ENCODE measurements at places on chromosomes 1 and 21.
A peak's percentile ranks its signal among the peaks of the same experiment; 100 is the strongest.

DNA sequence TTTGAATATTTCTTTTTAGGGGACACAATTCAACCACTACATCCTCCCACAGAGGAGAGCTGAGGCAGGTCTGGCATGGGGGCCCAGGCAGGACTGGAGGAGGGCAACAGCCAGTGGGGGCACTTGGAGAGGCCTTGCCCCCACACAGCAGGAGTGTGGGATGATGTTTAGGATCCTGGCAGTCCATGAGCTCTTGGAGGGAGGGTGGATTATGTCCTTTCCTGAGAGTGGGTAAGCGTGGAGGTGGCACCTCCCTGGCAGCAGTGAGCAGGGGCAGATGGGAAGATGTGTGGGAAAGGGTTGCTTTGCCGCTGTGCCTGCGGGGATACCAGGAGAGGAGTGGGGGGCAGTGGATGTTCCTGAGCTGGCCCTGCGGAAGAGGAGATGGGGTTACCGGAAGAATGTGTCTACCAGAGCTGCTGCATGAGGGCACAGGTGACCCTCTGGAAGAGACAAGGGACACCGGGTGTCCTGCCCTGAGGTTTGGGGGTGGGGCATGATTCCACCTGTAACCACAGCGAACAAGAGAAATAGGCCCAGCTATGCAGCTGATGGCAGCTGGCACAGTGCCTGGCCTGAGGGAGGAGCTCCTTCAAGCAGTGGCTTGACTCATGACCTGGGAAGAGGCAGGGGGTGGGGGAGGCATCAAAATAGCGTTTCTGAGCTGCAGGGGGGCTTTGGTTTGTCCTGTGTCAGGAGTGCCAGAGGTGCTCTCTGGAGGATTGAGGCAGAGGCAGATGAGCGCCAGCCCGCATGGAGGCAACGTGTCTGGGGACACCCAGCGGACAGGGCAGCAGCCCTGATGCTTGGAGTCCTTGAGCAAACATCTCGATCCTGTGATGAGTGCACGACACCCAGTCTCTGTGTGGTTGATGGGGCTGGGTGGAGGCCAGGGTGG lies 123.9 kb upstream of the TMPRSS2 start:
- DNase-seq, result no peak

- DNase-seq, result no peak
These were observed 156.2 kb downstream of the ZBTB18 start for GRCh38 chr1:244207042-244207934.

DNA sequence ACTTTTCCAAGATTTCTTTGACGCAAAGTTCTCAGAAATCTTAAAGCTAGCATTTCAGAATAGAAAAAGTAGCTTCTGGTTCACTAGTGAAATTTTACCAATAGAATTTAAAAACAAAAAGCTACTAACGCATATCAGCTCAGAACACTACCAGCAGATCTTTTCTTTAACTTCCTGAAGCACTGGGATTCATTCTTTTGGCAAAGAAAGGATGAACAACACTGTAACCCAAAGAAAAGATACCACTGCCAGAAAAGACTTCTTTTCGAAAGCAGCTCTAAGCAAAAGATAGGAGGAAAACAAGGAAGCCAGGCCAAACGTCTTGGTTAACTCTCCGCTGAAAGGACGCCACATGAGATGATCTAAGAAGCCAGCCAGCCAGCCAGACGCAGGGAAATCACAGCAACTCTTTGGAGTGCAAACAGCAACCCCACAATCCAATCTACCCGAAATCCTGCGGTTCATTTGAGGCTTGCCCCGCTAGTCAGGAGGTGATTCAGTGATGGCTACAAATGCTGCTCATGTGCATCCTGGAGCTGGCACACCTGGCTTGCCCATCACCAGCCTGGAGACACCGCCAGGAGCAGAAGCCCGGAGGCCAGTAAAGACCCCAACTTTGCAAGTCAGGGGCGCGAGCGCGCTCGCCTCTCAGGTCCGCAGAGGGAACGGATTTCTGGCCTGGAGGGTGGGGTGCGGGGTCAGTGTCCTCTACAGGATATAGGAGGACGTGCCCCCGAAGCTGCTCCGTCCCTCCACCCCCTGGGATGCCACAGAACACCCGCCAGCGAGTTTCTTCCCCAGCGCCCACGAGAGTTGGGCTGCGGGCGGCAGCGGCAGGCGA lies 812 bp downstream of the NBPF1 start:
- no peak for DNase-seq

DNA sequence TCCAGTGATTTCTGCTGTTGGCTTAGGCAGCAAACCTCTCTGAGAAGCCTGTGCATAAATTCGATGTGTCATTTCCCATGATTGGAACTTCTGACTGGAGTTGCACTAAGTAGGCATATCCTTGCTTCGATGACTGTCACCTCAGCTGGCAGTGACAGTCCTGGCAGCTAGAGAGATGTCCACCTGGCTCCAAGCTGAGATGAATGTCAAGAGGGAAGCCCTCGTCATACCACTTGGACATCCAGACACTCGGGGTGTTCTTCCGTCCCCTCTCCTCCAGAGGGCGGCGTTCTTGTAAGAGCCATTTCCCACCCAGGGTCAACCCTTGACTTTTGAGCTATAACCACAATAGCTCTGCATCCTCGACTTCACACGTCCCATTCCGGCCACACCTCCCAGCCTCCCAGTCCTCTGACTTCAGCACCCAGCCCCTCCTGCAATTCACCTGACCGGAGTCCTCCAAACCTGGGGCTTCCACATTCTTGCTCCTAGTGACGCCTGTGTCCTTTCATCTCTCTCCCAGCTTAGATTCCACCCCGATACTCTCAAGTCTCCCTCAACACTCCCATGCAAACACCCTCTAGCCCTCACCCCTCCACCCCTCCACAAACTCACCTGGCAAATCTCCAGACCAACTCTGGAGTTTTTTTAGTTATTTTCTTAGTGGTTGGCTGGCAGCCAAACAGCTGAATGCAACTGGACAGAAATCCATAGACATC lies 17.3 kb downstream of the CA6 start:
- DNase-seq, result no peak

DNA sequence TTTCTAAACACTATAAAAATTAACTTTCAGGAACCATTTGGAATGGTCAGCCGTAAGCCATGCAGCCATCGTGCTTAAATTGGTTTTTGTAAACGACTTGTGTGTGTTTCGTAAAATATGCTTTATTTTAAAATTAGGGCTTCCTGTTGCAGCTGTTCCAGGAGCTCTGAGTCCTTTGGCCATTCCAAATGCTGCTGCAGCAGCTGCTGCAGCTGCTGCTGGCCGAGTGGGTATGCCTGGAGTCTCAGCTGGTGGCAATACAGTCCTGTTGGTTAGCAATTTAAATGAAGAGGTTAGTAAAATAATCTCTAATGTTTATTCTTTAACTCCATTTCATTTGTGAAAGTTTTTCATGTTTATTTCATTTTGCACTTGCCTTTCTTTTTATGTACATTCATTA lies 83.1 kb downstream of the PTBP2 start:
- no peak for DNase-seq

DNA sequence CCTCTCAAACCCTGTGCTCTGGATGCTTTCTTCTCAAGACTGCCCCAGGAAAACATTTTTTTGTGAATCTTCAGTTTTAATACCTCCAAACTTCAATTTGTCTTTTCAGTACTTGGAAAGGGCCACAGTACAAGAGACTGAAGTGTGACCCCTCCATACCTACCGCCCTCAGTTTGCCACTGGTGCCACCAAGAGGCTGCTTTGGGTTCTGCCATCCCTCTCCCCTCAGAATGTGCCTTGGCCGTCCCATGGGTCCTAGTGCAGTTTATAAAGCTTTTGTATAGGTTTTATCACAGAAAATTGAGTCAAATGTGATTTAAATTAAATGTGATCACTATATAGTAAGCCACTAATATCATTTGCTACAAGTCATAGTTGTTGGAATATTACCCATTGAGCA lies 60.8 kb upstream of the PGD start:
- DNase-seq, result peak; percentile 6

DNA sequence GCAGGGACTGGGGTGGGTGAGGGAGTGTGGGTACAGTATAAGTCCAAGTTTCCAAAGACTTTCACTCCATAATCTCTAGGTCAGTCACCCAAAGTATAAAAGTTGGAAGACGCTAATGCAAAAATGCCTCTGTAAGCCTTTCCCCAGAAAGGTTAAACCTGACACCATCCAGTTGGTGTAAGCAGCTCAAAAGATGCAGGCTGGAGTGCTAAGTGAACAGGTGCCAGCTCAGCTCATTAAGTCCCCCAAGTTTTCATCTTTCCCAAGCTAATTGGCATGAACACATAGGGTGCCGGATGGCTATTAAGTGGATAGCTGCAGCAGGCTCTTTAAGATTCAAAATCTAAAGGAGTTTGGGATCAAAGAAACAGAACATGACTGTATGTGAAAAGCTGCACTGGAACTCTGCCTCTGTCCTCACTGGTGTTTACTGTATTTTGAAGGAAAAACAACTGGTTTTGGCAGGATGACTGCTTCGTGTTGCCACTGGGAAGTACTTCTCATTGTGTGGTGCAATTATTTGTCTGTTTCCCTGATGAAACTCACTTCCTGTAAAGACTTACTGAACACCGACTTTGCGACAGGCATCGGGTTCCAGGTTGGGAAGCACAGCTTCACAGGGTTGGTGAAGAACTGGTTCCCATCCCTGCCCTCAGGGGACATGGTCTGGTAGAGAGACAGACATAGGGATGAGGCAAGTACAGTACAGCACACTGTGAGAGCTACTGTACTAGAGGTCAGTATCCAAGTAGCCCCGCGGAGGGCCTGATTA lies 152.7 kb downstream of the DAB1 start:
- no peak for DNase-seq

DNA sequence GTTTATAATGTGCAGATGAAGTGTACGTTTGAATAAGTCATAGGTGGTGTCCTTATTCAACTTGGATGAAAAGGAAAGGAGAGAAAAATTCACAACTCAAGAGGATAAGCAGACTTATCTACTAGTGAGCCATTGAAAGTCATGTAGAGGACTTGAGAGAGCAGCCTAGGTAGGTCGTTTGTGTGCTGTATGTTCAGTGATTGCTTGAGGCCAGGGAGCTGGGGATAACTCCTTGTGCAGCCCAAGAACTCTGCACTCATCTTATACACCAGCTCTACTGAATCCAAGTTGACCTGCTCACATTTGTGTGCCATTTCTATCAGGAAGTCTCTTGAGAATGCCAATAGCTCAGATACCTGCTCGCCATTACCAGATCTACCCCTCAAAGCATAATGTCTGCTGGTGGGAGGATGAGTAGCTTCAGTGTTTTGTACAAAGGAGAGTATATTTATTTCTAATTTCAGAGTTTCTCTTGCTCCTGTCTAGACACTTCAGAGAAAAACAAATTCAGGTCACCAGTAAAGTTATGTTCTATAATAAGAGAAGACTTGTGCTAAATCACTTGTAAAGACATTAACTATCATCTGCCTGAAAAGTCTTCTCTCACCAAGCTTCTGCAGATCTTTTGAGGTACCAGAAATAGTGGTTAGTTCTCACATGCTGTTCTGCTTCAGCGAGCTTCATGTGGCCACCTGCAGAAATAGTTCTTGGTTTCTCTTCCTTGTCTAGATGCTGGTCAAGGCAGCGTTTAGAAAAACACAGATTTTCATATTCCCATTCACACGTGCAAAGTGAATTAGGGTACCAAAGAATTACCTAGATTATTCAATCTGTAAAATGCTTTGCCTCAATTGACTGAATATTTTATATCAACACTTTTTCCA lies 10.8 kb downstream of the S1PR1 start:
- no peak for DNase-seq

- no peak for DNase-seq
These were observed 8.4 kb upstream of the GALNT2 start for GRCh38 chr1:230058626-230059025.

DNA sequence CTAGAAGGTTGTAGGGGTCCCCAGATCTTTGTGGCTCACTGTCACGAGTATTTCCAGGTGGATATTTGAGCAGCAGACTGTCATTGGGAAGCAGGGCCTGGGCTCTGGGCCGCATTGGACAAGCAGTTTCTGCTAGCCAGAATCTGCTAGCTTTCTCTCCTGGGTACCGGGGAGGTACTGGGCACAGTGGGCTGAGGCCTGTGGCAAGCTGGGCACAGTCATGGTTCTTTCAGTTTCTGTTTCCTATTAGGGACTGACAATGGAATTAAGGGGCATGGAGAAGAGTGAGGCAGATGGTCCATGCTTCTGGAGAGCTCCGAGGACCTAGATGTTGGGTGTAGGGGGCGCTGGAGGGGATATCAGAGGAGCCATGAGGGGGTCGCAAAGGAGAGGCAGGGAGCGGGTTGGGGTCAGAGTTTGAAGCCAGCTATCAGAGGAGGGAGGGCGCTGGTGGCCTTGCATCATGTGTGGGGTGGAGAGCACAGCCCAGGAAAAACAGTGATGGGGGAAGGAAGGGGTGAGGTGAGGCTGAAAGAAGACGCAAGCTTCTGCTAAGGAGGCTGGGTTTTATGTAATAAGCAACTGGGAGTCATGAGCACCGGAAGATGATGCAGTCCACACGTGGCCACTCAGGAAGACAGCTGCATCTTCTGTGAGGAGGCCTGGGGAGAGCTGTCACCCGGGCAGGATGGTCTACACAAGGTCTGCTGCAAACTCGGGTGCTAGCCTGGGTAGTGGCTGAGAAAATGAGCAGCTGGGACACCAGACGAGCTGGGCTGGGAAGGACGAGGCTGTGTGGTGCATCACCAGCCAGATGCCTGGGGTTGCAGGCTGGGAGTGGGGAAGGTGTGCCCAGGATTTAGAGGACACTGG lies 72.7 kb downstream of the IER5 start:
- DNase-seq, result no peak

- no peak for DNase-seq
These were observed 121.8 kb downstream of the NTNG1 start for GRCh38 chr1:107262467-107263286.

DNA sequence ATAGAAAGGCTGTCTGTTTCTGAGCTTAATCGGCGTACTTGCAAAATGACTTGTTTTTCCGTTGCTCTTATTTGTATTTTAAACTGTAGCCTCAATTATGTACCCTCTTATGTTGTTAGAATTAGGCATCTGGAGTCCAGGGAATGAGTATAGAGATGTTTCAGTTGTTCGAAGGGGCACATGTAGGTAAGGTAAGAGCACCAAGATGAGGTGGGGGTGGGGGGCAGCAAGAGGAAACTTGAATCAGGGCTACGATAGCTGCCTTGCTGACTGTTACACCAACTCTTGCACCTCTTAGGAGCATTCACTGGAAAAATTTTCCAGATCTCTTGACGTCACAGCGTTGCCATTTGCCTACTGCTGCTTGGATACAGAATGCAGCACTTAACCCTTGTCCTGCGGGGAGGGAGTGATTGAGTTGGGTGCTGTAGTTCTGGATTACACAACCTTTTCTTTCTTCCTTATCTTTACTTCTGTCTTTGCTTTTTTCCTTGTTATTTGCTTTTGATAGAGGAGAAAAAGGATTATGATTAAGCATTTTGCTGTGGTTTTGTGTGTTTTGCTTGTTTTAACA lies 3.2 kb downstream of the ATP1B1 start:
- no peak for DNase-seq

Data from T-helper 9 cell (primary cell).